ENCODE measurements at places on chromosomes 16 and 17.

DNA sequence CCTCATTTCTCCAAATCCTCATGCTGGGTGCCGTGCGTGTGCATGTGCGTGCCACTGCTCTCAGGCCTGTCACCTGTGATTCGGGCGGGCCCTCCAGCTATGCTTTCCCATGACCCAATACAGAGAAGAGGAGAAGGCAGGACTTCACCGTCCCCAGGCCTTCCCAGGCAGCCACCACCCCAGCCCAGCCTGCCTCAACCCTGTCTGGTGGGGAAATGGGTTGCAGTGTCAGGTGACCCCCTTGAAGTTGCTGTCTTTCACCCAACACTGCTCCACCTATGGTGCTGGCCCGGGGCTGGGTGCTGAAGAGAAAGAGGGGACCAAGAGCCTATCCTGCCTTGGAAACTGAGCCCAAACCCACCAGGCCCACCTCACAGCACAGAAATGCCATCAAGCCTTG lies 94.7 kb downstream of the GOSR1 start:
- DNase-seq, result no peak

DNA sequence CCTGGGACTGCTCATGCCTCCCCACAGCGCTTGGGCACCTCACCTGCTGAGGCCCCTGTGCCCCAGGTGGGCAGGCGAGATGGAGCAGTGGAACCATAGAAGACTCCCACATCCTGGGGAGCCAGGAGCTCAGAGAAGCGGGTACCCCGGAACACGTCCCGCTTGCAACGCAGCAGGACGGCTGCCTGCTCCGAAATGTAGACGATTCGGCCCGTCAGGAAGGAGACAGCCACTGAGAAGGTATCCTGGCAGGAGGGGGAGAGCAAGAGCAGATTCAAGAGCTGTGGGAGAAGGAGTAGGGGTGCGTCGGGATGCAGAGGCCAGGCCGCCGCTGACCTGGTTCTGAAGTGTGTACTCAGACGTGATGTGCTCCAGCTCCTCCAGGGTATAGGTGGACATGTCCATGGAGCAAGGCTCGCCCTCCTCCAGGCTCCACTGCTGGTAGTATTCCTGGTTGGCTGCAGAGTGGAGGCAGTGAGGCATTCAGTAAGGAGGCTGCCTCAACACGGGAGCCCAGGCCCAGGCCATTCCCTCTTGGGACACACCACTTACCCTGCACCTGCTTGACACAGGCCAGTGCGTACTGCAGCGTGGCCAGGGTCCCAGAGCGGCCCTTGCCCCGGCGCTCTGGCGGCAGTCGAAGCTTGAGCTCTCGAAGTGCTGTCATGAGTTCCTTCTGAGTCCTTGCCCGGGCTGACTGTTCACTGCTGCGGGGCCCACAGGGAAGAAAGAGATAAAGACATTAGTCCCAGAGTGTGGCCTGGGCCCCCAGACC lies 2.6 kb downstream of the PER1 start:
- DNase-seq, result no peak

DNA sequence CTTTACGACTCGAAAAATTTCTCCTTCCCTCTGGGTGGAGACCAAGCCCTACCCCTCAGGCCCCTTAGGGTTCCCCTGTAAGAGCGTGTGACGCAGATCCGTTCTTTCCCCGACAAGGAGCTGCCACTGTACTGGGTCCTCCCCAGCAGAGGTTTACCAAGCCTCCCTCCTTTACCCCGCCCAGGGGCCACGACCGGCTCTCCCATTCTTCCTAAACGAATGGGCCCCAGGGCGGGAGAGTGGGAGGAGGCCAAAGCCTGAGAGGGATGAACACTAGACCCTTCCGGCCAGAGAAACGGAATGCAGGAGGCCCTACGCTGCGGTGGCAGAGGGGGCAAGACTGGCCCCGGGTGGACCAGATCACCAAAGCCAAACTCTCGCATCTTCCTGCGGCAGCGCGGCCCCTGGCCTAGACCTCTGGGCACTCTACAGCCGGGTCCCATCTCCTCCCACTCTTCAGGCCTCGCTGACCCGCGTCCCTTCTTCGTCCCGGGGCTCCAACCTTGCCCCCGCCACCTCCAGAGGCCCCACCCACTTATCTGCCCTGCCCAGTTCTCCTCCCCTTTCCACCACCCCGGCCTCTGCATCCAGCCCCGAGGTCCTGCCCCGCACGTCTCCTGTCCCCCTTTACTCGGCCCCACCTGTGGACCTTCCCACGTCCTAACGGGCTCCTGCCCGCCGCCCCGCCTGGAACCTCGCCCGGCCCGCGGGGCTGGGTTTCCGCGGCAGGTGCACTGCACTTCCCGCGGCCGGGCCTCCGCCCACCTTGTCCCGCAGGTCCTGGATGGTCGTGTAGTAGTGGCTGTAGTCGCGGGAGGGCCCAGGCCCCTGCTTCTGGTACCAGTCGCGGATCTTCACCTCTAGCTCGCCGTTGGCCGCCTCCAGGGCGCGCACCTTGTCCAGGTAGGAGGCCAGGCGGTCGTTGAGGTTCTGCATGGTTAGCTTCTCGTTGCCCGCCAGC lies 765 bp downstream of the KRT19 start:
- no peak for DNase-seq

DNA sequence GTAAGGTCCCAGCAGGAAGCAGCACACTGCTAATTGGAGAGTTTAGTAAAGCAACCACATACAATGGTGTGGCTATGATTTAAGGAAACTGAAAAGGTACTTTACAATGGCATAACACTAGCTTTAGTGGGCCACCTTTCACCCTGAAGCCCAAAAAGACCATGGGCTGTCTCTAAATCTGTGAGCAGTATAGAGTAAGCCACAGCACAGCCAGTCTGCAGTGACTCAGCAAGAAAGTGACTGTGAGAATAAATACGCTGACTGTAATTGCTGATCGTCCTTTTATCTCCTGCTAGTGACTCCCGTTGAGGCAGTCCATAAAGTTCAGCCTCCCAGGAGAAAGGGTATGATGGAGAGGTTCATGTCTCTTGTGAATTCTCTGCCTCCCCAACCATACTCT lies 679.8 kb upstream of the KIF2B start:
- DNase-seq, result no peak

DNA sequence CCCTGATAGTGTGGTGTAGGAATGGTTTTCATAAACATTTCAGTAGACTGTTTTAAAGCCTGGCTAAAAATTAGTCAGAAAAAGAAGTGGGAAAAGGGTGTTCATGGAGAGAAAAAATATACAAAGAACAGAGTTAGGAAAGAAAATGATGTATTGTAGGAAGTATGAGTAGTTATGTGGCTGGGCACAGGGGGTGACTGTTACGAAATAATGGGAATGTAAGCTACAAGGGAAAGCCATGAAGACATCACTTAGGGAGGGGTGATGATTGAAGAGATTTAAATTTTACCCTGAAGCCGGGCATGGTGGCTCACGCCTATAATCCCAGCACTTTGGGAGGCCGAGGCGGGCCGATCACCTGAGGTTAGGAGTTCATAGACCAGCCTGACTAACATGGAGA lies 55.3 kb downstream of the NUP88 start:
- no peak for DNase-seq

- DNase-seq, result peak; percentile 10
These were observed 8.9 kb upstream of the ULK2 start for GRCh38 chr17:19876529-19877161.

DNA sequence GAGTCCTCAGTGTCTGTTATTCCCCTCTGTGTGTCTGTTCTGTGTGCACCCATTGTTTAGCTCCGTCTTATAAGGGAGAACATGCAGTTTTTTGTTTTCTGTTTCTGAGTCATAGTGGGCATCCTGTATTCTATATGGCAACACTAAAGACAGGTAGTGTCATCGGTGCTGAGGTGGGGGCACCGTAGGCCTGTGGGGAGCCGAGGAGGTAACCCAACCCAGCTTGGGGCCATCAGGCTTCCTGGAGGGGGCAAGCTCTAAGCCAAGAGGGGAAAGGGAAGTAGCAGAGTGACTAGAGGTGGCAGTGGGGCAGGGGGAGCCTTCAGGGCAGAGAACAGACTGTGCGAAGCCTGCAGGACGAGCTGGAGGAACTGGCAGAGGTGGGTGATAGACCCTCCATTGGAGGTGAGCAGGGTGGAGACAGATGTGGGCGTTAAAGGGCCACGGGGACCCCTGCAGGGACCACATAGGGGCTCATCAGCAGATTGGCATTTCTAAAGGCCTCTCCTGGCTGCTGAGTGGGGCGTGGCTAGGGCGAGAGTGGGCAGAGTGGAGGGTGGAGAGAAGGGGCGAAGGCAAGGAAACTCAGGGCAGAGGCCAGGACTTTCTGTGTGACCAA lies 36.5 kb downstream of the CPNE2 start:
- DNase-seq, result peak; percentile 84

- DNase-seq, result no peak
These were observed 6.7 kb downstream of the HGS start for GRCh38 chr17:81690549-81690948.

DNA sequence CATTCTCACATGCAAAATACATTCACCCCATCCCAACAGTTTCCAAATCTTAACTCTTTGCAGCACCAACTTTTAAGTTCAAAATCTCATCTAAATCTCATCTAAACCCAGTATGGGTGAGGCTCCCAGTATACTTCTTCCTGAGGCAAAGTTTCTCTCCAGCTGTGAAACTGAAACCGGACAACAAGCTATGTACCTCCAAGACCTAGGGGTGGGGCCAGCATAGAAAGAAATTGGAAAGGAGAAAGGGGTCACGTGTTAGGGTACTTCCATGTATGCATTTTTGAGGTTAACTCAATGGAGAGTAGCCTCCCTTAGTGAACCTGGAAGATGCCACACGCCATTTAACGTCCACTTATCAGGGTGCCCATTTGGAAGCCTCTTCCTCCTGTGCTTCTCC lies 23.9 kb upstream of the LRRC75A start:
- DNase-seq, result no peak

GRCh38 chr16:30041841-30042240 lies 10.8 kb upstream of the TLCD3B start:
- no peak for DNase-seq

DNA sequence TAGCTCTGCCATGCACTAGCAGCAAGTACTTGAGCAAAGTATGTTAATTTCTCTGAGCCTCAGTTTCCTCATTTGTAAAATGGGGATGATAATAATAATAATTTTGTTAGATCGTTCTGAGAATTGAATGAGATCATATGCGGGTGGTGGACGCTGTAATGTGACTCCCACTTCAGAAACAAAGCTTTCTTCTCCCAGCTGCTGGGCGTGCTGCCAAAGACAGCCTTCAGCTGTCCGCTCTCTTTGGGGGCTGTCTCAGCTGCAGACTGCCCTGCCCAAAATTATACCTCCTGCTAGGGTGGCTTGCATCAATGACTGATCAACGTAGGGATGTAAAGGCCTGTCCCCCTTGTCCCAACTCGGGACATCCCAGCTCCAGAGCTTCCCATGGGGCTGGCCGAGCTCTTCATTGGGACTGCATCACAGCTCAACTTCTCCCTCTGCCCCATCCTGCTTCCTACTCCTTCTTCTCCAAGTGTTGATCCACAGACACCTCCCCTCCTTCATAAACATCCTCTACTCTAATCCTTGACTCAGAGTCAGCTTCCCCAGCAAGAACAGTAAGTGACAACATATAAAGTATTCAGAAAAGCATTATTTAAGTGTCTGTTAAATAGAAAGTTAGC lies 30.7 kb upstream of the CDH5 start:
- no peak for DNase-seq

DNA sequence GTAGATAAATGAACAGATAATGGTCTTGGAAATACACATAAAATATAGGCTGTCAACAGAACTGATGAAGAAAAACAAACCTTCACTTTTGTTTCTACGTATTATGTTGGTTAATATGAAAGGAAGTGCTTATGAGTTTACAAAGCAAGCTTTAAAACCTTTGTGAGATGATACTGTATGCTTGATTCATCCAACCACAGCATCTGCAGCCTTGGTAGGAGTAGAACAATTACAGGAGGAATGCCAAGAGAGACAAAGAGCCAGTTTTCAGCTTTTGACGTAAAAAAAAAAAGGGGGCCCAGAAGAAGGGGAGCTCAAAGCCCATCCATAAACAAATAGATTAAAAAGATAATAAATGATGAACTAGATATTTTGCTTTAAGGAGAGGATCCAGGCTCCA lies 13.3 kb downstream of the FAM20A start:
- no peak for DNase-seq

GRCh38 chr17:3558603-3559269 lies 1.1 kb upstream of the TRPV3 start:
- DNase-seq, result peak; percentile 13

- no peak for DNase-seq
These were observed at the start of gene PRR35 for GRCh38 chr16:560204-560700. Gene PRR35, plus strand, starts transcription at chr16:560394. Its CDS starts 2,901 bp downstream, at chr16:563295.

DNA sequence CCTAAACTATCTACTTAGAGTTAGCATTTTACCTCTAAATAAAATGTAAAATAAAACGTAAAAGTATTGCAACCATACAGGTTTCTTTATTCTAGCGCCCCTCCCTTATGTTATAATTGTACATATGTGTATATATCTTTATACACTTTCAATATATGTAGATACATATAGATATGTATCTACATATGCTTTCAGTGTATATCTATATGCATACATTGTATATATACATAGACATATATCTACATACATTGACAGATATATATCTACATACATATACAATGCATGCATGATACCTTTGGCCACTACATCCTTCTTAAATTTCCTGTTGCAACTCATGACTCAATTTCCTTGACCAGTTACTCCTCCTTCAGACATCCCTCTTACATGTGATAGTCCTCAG lies 16.7 kb downstream of the BPTF start:
- no peak for DNase-seq

GRCh38 chr17:47870056-47870455 lies 19.1 kb upstream of the SP6 start:
- DNase-seq, result no peak

DNA sequence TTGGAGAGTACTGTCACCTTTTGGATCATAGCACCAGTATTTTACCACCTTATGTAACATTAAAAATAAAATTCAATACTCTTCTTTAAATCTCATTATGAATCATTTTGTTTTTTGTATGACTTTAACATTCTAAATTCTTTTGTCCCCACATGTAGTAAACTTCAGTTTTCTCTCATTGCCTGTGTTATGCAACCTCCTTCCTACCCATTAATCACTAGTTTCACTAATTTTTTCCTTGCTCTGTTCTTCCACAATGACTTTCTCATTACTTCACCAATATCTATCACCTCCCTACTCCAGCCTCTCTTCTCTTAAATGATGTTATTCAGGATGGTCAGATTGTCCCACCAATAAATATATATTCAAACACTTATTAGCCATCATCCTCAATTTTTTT lies 68.7 kb downstream of the TTC19 start:
- DNase-seq, result no peak

- no peak for DNase-seq
These were observed 625.2 kb upstream of the CDH8 start for GRCh38 chr16:62661435-62661834.

DNA sequence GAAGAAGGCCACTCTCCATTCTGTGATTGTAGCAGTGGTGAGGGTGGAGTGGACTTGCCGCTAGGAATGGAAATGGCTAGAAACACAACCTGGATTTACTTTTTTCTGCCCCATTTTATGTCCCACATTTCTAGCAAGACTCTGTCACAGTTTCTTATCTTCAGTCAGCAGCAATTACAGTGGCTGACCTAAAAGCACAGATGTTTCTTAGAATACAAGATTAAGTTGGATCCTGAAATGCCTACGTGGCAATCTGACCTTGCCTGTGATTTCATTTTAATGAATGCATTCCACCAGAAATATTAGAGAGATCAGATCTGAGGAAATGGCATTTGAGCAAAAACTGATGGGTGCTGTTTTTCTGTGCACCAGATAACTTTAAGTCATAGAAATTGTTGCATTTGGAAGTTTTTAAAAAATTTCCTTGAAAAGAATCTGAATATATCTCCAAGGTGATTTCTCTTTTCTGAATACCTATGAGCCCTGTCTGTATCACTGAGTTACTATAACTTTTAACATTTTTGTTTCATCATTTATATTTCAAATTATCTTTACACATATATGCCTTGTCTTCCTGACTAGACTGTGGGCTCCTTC lies 5.4 kb downstream of the HEATR3 start:
- no peak for DNase-seq

GRCh38 chr17:59838052-59838916 lies 54.5 kb downstream of the TUBD1 start:
- DNase-seq, result no peak
